ENCODE measurements at places on chromosomes 5 and 9.
A peak's percentile ranks its signal among the peaks of the same experiment; 100 is the strongest.

- no peak for DNase-seq
Measured at GRCh38 chr9:112140936-112141335, 34.2 kb downstream of the SUSD1 start.

- peak; percentile 84 for DNase-seq
Measured at GRCh38 chr5:36392818-36393217, 91.1 kb upstream of the RANBP3L start.

DNA sequence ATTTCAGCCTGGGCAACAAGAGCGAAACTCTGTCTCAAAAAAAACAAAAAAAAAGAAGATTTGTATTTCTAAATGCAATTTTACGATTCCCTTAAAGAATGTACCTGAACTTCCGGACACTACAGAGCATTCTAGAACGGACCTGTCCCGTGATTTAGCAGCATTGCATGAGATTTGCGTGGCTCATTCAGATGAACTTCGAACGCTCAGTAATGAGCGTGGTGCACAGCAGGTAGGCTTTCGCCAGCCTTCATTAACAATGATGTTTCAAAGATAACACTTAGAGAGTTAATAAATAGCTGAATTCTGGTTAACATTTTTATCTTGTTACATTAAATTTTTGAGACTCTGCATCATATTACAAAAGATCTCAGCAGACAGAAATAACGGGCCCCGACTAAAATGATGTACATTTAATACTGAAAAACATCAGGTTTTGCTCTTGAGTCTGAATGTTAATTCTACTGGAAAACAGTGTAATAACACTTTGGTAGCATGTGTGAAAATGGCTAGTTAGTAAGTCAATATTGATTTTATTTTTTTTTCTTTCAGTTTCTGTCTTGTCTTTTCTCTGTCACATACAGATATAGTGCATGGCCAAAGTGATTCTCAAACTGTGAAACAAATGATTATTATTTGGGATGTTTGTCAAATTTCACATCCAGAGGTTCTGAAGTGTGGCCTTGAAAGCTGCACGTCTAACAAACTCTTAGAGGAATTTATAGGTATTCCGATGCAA, 23.3 kb downstream of the CCNH start:
- no peak for DNase-seq

GRCh38 chr5:35026280-35026840, 21.4 kb downstream of the AGXT2 start:
- no peak for DNase-seq

DNA sequence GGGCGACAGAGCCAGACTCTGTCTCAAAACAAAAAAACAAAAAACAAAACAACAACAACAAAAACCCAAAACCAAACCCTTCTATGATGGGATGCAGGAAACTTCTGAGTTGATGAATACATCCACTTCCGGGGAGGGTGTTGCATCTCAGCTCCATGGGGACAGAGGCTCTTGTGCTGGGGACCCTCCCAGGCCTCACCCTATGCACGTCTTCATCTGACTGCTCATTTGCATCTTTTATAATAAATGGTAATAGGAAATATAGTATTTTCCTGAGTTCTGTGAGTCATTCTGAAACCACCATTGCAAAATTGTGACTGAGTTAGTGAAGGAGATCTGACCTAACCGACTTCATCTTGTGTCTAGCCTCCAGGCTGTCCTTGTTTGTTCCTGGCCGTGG, 109.5 kb upstream of the SLC28A3 start:
- no peak for DNase-seq

- DNase-seq, result no peak
Measured at GRCh38 chr9:16830806-16831205, 39.7 kb downstream of the BNC2 start.

- no peak for DNase-seq
Measured at GRCh38 chr5:119371146-119371545, 15.3 kb downstream of the TNFAIP8 start.

DNA sequence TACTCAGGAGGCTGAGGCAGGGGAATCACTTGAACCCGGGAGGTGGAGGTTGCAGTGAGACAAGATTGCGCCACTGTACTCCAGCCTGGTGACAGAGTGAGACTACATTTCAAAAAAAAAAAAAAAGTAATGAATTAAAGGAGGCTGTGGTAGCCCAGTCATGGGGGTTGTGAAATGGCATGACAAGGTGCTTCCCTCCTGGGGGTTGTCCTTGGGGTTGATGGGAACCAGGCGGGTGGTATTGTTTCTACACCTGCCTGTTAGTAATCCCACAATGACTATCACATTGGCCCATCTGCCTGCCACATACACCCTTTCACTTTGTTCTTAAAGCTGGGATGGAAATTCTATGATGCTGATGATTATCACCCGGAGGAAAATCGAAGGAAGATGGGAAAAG, 5.6 kb downstream of the IDNK start:
- no peak for DNase-seq

GRCh38 chr9:16191691-16192402, 639.0 kb downstream of the CCDC171 start:
- DNase-seq, result peak; percentile 96

Measured in EH (cell line).